ENCODE measurements at places on chromosomes 5 and 9. TPM values are rescaled to one million over a fixed set of nuclear protein-coding genes. Genes with fewer than 3 reads are reported as not detected.

Gene CARD6
- 11.7 TPM for total RNA-seq

Gene SHROOM1
- total RNA-seq: 1.1 TPM

Gene SLIT3
- total RNA-seq: 27.8 TPM

Gene URM1
- total RNA-seq: 25.9 TPM

Gene MRPS30
- total RNA-seq: 40.0 TPM

Gene RBM27
- 31.5 TPM for total RNA-seq

Gene TMC1
- 0.68 TPM for total RNA-seq

Gene IL9
- not detected for total RNA-seq

Gene FRMD3
- total RNA-seq: 0.94 TPM

Gene GZMA
- total RNA-seq: not detected

Gene GABRA6
- not detected for total RNA-seq

Gene SELENOP
- 2.6 TPM for total RNA-seq

Gene NDFIP1
- total RNA-seq: 24.5 TPM

Gene PCDHB10
- 0.68 TPM for total RNA-seq

Gene CTSL
- 97.5 TPM for total RNA-seq

Gene FCN1
- not detected for total RNA-seq

Gene DOLPP1
- 5.1 TPM for total RNA-seq

Gene STING1
- 47.8 TPM for total RNA-seq

Gene ACTBL2
- total RNA-seq: 0.23 TPM

Gene TYRP1
- 0.38 TPM for total RNA-seq

Gene AK8
- total RNA-seq: 0.15 TPM

Gene LHX3
- not detected for total RNA-seq

Measured in smooth muscle cell of the coronary artery (primary cell).